Stimulated activated CD8-positive, alpha-beta memory T cell treated with anti-CD3 and anti-CD28 coated beads, Interleukin-12 subunit alpha, Interleukin-12 subunit beta, amount 100 ng/mL, for 1 hour (primary cell): ENCODE measurements at places on chromosomes 2 and 18.
A peak's percentile ranks its signal among the peaks of the same experiment; 100 is the strongest.

GRCh38 chr18:37487400-37487867, 78.2 kb downstream of the CELF4 start:
- DNase-seq: no peak

- no peak for DNase-seq
Observed at GRCh38 chr2:105129722-105130232, 91.9 kb downstream of the MRPS9 start.

DNA sequence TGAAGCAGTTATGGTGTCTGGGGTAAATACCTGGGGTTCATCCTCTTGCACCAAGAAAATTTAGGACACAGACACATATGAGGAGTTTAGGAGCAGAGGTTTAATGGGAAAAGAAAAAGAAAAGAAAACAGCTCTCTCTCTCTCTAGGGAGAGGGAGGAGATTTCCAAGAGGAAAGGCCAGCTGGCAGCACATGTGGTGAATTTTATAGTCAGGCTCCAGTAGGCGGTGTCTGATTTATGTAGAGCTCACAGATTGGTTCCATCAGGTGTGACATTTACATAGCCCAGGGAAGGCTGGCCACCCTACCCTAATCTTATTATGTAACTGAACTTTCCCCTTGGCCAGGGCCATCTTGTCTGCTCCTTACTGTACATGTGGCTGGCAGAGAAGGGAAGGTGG, 297.5 kb upstream of the RGPD4 start:
- no peak for DNase-seq

DNA sequence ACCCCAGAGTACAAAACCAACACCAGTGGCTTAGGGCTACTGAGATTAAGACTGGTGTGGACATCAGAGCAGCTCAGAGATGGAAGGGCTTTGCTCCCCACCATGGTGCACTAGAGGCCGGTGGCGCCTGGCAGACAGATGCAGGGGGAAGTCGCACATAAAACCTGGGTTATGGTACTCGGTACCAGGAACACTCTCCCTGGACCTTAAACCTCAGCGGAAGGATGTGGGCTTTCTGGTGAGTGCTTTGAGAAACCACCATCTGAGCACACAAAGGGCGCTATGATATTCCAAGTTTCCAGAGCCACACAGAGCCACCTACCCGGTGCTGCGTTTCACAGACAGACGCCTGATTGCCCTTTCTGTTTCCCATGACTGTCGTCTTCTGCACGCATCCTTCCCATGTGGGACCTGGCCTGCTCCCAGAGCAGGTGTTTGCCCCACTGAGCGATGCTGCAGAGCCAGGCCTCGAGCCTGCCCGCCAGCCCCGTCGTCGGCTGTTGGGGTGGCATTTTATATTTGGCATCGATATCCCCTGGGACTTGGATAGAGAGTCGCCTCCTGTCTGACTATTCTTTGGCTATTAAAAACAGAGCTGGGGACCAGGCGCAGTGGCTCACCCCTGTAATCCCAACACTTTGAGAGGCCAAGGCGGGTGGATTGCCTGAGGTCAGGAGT, 89.5 kb upstream of the ODC1 start:
- DNase-seq: no peak

- no peak for DNase-seq
Observed at GRCh38 chr18:61136711-61137251, 196.4 kb upstream of the CDH20 start.

DNA sequence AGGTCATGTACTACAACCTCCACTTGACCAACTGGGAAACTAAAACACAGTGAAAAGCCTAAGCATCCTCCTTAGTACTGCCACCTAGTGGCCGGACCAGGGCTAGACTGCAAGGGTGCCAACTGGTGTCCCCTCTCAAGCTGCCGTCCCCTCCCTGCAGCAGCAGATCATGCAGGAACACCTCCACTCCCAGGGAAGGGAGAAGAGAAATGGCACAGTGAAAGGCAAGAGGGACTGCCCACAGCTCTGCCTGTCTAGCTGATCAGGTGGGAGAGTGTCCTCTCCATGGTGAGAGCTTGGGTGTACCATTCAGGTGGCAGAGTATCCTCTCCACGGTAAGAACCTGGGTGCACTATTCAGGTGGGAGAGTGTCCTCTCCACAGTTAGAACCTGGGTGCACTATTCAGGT, 78.1 kb downstream of the AAK1 start:
- DNase-seq: peak; percentile 58

DNA sequence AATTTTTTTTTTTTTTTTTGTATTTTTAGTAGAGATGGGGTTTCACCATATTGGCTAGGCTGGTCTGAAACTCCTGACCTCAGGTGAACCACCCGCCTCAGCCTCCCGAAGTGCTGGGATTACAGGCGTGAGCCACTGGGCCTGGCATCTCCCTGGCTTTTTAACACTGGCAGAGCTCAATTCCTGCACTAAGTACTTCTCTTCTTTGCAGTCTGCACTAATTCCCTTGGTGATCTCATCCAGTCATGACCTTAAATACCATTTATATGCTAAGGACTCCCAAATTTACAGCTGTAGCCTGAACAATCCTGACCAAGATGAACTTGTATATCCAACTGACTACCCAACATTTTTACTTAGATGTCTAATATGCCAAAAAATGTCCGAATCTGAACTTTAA, 10.2 kb downstream of the PREPL start:
- DNase-seq: no peak

- DNase-seq: peak; percentile 97
Observed at GRCh38 chr2:96739633-96740428, at the start of gene LMAN2L. Gene LMAN2L (minus strand): TSS chr2:96740064. CDS start chr2:96740040, 24 bp downstream.

DNA sequence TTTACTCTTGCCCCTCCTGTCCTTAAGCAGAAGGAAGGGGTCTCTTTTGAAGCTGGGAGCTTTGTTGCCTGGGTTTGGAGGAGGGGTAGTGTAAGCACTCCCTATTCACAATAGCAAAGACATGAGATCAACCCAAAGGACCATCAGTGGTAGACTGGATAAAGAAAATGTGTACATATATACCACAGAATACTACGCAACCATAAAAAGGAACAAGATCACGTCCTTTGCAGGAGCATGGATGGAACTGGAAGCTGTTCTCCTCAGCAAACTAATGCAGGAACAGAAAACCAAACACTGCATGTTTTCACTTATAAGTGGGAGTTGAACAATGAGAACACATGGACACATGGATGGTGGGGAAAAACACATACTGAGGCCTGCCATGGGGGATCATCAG, 281.1 kb upstream of the REV1 start:
- DNase-seq: no peak

DNA sequence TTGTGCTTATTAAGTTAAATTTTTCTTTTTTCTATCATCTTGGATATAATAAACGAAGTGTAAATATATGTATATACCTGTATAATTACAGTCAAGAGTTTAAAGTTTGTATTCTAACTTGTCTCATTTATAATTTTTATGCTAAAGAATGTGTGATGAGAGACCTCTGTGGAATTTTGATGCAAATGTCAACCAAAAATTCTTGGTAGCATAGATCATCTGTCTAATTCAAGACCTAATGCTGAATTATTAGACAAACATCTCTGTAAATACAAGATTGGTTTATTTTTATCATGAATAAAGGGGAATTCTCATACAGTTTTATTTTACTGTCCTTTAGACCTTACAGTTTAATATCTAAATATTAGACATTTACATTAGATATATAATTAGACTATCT, 149.2 kb upstream of the VWC2L start:
- DNase-seq: no peak

DNA sequence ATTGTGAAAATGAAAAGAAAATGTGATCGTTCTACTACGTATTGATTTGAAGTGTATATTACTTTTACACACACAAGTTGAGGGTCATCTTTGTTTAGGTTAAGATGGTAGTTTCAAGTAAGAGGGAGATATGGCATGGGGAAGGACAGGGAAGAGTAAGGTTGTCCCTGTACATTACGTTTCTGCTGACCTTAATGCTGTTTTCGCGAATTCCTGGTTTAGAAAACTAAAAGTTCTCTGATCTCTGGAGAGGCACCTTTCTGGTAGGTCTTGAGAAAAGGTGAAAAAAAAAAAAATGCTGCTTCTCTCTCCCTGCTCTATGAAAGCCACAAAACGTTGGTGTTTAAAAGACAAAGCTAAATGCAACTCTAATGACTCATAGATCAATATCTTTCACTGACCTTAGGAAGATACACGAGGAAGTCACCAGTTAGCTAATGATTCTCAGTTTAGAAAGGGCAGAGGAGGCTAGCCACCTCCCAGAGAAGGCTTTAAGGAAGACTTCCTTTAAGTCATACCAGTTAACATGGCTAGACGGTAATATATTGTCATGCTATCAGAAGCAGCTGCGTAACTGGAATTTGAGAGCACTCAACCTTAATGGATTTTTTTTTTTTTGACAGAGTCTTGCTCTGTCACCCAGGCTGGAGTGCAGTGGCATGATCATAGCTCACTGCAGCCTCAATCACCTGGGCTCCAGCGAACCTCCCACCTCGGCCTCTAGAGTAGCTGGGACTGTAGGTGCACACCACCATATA, 13.2 kb downstream of the TXNDC2 start:
- no peak for DNase-seq

DNA sequence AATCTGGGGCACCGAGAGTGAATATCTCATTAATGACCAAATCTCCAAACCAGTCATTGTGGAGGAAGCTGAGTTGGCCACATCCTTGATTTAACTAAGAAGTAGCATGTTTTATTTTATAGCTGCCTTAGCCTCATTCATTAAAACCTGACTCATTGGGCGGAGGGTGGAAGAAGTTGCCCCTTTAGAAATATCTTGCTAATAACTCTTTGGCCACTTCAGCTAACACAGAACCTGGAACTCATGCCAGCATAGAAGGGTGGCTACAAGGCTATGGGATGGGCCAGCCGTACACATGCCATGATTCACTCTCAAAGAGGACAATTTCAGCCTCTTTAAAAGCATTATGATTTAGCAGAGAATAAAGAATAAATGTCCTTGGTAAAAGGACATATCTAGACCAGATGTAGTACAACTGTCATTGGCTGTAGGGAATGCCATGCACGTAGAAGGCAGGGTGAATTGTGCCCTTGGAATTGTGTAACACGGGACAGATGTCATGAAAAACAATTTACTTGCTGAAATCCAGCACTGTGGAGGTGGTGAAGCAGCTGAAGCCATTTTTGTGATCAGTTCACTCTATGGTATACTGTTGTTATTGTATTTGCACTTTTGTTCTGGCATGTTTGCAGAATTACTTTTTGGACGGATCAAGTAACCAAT, 330.0 kb downstream of the PLCL1 start:
- DNase-seq: no peak

- no peak for DNase-seq
Observed at GRCh38 chr2:224948859-224949258, 93.4 kb downstream of the DOCK10 start.

DNA sequence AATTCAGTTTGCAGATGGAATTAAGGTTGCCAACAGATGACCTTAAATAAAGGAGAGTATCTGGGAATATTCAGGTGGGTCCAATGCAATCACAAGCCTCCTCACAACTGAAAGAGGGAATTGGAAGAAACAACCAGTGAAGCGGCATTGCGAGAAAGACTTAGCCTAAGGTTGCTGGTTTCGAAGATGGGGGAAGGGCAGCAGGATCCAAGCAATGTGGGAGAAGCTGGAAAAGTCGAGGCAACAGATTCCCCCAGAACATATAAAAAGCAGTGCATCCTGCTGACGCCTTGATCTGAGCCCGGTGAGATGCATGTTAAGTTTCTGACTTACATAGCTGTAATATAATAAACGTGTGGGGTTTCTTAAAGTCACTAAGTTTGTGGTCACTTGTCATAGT, 162.5 kb downstream of the NDUFA10 start:
- no peak for DNase-seq

- no peak for DNase-seq
Observed at GRCh38 chr2:102295566-102295965, 15.8 kb upstream of the IL1RL1 start.
